ENCODE measurements at places on chromosomes 13 and 19. TPM values are rescaled to one million over a fixed set of nuclear protein-coding genes. Genes with fewer than 3 reads are reported as not detected.

The F2RL3 gene
- 0.05 TPM for polyA plus RNA-seq

The PEG3 gene
- 0.06 TPM for polyA plus RNA-seq

The SPACA4 gene
- not detected for polyA plus RNA-seq

The PSG11 gene
- polyA plus RNA-seq = 0.25 TPM

The ING1 gene
- 7.8 TPM for polyA plus RNA-seq

The BRCA2 gene
- 2.0 TPM for polyA plus RNA-seq

The ZNF221 gene
- 2.3 TPM for polyA plus RNA-seq

The CACNG7 gene
- 0.68 TPM for polyA plus RNA-seq

The CYP2A6 gene
- not detected for polyA plus RNA-seq

The LILRA1 gene
- not detected for polyA plus RNA-seq

The NEK5 gene
- 0.03 TPM for polyA plus RNA-seq

The RAP2A gene
- polyA plus RNA-seq = 31.4 TPM

The CD37 gene
- not detected for polyA plus RNA-seq

The PALM3 gene
- polyA plus RNA-seq = 0.20 TPM

The GNG7 gene
- 0.27 TPM for polyA plus RNA-seq

The KLK10 gene
- 0.03 TPM for polyA plus RNA-seq

The VAV1 gene
- not detected for polyA plus RNA-seq

The VSIG10L gene
- polyA plus RNA-seq = 0.82 TPM

The ATG4D gene
- 12.8 TPM for polyA plus RNA-seq

The PDE4A gene
- polyA plus RNA-seq = 4.9 TPM

The ACER1 gene
- polyA plus RNA-seq = not detected

The NLRP9 gene
- not detected for polyA plus RNA-seq

The RFPL4A gene
- polyA plus RNA-seq = not detected

The PSG6 gene
- 0.18 TPM for polyA plus RNA-seq

The KIR2DL3 gene
- polyA plus RNA-seq = not detected

The HIF3A gene
- polyA plus RNA-seq = 0.12 TPM

The SHANK1 gene
- polyA plus RNA-seq = 2.3 TPM

The ERFL gene
- polyA plus RNA-seq = not detected

The ZNF560 gene
- 1.0 TPM for polyA plus RNA-seq

The ZNF579 gene
- polyA plus RNA-seq = 4.2 TPM

The FFAR2 gene
- polyA plus RNA-seq = not detected

The CEACAM21 gene
- polyA plus RNA-seq = not detected
